ENCODE measurements at places on chromosomes 12 and 14. TPM values are rescaled to one million over a fixed set of nuclear protein-coding genes. Genes with fewer than 3 reads are reported as not detected.

PLCZ1 gene
- polyA plus RNA-seq = not detected

RERG gene
- polyA plus RNA-seq = 0.12 TPM

CCDC177 gene
- polyA plus RNA-seq = 1.4 TPM

C14orf39 gene
- 0.18 TPM for polyA plus RNA-seq

PDZRN4 gene
- polyA plus RNA-seq = not detected

CFAP73 gene
- polyA plus RNA-seq = 0.80 TPM

MMP17 gene
- 55.7 TPM for polyA plus RNA-seq

PRIMA1 gene
- polyA plus RNA-seq = 3.6 TPM

MYO1H gene
- 0.03 TPM for polyA plus RNA-seq

DCAF5 gene
- polyA plus RNA-seq = 41.0 TPM

TSPAN9 gene
- polyA plus RNA-seq = 11.5 TPM

ENDOU gene
- polyA plus RNA-seq = not detected

RPL36AL gene
- polyA plus RNA-seq = 79.0 TPM

CLEC2A gene
- 0.24 TPM for polyA plus RNA-seq

NRXN3 gene
- polyA plus RNA-seq = 2.6 TPM

NAB2 gene
- polyA plus RNA-seq = 23.5 TPM

CLEC4E gene
- not detected for polyA plus RNA-seq

PTPRO gene
- polyA plus RNA-seq = 0.44 TPM

KRT73 gene
- not detected for polyA plus RNA-seq

AKAP5 gene
- 0.36 TPM for polyA plus RNA-seq

TSHR gene
- 0.27 TPM for polyA plus RNA-seq

TAS2R30 gene
- polyA plus RNA-seq = 0.16 TPM

PLEKHD1 gene
- polyA plus RNA-seq = 0.24 TPM

VRTN gene
- polyA plus RNA-seq = 189 TPM

SDSL gene
- polyA plus RNA-seq = 1.7 TPM

RBM23 gene
- polyA plus RNA-seq = 68.9 TPM

ADAM21 gene
- 0.09 TPM for polyA plus RNA-seq

HOXC12 gene
- not detected for polyA plus RNA-seq

KIF5A gene
- polyA plus RNA-seq = 11.7 TPM

CRACR2A gene
- polyA plus RNA-seq = 0.75 TPM

THTPA gene
- polyA plus RNA-seq = 19.0 TPM

TTC6 gene
- 0.02 TPM for polyA plus RNA-seq

GZMB gene
- not detected for polyA plus RNA-seq

Data from H1 (cell line).